A549 treated with Hydrocortisone at 1 μM for 4 hours (cell line): ENCODE measurements at places on chromosomes 12 and 14. TPM values are rescaled to one million over a fixed set of nuclear protein-coding genes. Genes with fewer than 3 reads are reported as not detected.

Gene RPL10L
- total RNA-seq = not detected in 5 replicates

Gene STXBP6
- total RNA-seq = 1.9 to 2.6 TPM (median 2.0 TPM) in 5 replicates

Gene ACSS3
- total RNA-seq = 0.08 TPM in 1 of 5 replicates, not detected in the others

Gene MIP
- total RNA-seq = 0.10 to 0.22 TPM (median 0.20 TPM) in 3 of 5 replicates, not detected in the others
